ENCODE measurements at places on chromosomes 2 and 18. TPM values are rescaled to one million over a fixed set of nuclear protein-coding genes. Genes with fewer than 3 reads are reported as not detected.

DNA sequence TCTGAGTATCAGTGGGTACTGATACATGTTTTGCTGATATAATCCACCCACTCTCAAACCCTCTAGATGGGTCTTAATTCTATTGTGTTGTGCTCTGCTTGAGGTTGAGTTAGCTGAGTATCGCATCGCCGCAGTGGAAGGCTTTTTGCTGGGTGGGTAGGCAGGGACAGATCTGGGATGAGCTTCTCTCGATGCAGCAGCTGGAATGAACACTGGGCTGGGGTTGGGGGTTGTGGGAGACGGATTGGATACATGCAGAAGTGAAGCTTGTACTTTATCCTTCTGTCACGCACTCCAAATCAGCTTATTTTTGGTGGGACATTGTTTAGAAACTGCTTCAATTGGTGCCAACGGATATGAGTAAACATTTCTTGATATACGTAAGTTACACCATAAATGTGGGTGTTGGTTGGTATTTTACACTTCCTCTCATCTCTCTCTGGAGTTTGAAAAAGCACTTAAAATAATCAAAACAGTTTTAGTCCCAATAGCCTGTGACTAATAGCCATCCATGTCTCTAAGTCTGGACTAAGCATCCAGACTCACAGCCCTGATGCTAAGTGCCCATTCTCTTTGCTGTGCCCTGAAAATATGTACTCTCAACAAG, 107.1 kb downstream of the POLE4 start:
- no peak for DNase-seq

GRCh38 chr2:3127710-3128109, 249.9 kb downstream of the EIPR1 start:
- DNase-seq = no peak

Gene TMEM182
- total RNA-seq = 7.9 TPM

Gene AKAIN1
- total RNA-seq = not detected
